ENCODE measurements at places on chromosomes 16 and 17.

DNA sequence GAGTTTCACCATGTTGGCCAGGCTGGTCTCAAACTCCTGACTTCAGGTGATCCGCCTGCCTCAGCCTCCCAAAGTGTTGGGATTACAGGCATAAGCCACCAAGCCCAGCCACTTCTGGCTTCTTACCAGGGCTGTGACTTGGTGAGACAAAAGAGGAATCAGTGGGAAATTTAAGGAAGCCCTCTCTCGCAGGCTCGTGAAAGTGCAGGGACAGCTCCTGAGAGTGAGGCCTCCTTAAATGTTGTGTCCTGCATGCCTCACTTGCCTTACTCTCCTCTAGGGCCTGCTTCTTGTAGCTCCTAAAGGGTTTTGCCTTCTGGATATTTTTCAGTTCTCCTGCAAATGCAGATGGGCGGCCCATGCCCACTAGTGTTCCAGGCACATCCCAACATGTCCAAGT is 5.2 kb downstream of the AHSP start:
- DNase-seq = no peak

GRCh38 chr17:81090361-81091136 is 55.6 kb downstream of the BAIAP2 start:
- no peak for DNase-seq

GRCh38 chr16:48446534-48446920 is 61.3 kb upstream of the SIAH1 start:
- no peak for DNase-seq

- DNase-seq = no peak
Observed at GRCh38 chr16:19348578-19349315, 63.2 kb downstream of the CLEC19A start.

DNA sequence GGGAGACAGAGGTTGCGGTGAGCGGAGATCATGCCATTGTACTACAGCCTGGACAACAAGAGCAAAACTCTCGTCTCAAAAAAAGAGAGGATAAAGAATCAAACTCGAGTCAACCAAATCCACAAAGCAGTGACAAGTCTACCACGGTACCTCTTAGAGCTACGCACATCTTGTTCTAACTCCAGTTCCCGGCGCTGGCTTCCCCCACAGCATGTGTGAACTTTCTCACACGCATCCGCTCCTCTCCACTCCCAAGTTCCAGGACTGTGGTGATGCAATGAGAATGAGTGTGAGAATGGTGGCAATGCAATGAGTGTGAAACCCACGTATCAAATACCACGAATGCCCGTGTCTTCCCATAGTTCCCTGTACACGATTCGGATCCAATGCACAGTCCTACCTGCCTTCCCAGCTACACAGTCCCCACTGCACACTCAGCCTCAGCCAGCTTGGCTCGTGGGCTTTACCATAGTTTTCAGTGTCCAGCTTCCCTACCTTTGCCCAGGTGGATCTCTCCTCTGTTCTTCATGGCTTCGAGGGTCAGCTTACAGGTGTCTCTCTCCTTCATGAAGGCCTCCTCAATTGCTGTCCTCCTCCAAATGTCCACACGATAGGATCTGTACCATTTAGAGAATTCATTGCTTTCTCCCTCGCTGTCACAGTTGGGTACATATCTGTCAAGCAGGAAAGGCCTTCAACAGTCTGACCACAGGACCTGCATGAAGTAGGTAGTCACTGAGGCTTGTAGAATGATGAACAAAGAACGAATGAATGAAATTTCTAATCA is 9.2 kb upstream of the P2RX5 start:
- no peak for DNase-seq

- no peak for DNase-seq
Observed at GRCh38 chr17:17818088-17818526, 18.7 kb downstream of the SREBF1 start.

- no peak for DNase-seq
Observed at GRCh38 chr17:30199600-30199999, 35.9 kb downstream of the SLC6A4 start.

DNA sequence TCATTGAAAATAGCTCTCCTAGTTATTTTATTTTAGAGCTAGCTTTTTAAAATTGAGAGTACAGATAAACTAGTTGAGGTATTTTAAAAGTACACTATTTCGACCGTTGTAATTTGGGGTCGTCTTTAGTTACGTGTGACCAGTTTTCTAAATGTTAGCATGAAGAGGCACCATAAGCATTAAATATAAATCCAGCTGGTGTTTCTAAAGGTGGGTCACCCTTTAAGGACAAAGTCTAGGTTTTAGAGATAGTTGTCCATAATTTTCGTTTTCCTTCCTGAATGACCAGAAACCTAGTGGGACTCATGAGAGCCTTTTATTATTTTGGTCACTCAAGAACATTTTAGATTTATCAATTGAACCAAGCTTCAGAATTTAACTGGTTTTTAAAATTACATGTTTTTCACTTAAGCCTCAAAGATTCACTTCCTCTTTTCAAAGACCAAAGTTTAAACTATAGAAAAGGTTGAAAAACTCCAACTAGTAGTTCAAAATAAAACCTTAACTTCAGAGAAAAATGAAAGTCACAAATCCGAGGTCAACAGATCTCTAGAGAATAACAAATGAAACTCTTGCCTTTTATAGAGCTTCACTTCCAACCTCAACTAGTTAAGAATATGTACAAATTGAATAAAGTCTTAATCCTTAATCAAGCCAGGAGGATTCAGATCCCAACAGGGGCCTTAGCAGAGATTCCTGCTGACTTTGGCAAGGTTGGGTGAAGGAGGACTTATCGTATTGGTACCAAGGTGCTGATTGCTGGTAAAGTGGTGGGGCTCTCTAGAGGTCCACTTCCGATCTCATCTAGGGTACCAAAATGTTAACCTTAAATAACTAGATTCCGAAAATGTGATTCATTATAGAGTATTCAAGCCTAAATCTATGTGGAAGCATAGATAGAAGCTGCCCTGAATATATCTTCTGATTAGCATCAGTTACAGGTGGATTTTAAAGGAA is 32.5 kb downstream of the PHKB start:
- no peak for DNase-seq

DNA sequence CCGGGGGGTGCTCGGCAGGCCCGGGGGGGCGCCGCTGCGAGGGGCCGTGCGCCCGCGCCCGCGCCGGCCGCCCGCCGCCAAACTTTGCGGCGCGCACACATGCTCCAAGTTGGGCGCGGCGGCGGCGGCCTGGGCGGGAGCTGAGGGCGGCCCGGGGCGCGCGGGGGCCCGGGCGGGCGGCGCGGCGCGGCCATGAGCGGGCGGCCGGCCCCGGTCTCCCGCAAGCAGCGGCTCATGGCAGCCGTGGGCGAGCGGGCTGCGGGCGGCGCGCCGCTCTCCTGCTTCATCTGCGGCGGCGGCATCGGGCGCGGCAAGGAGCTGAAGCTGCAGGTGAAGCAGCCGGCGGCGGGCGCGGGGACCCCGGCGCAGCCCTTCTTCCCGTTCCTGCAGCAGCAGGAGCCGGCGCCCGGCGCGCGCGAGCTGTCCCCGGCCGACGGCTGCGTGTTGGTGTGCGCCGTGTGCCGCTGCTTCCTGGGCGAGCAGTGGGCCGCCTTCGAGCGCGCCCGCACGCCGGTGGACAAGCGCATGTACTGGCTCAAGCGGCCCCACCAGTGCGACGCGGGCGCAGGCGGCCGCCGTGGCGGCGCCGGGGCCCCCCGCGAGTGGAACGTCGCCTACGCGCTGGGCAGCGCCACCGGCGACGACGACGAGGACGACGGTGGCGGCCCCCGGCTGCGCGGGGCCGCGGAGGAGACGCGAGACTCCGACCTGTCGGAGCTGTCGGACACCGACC is 57.2 kb upstream of the CIBAR2 start:
- DNase-seq = no peak

DNA sequence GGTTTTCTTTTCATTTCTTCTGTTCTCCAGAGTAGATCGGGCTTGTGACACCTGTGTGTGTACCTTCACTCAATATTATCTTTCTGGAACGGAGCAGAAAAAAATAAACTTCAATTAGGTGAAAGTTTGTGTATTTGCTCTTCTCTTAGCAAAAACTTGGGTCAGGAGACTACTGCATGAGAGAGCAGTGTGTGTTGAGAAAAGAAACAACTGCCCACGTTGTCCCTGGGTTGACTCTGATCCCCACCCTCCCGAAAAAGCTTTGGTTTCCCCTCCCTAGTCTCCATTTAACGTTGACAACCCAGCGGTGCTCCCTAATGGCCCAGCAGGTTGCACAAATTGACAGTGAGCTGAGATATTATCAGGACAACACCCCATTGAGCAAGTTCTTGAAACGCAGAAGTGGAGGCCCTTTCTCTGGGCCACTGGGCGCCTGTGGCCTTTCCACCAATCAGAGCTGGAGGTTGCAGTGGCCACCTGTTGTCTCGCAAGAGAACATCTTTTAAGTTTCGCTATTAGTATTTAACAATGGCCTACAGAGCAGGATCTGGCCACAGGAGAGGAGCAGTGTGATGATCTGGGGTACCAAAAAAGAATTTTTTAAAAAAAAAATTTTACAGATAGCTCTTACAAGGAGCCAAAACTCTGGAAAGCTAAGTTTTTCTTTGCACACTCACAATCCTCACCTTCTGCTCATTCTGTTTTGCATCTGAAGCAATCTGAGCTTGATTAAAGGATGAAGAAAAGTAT is 1.5 kb upstream of the TOX3 start:
- DNase-seq = no peak

DNA sequence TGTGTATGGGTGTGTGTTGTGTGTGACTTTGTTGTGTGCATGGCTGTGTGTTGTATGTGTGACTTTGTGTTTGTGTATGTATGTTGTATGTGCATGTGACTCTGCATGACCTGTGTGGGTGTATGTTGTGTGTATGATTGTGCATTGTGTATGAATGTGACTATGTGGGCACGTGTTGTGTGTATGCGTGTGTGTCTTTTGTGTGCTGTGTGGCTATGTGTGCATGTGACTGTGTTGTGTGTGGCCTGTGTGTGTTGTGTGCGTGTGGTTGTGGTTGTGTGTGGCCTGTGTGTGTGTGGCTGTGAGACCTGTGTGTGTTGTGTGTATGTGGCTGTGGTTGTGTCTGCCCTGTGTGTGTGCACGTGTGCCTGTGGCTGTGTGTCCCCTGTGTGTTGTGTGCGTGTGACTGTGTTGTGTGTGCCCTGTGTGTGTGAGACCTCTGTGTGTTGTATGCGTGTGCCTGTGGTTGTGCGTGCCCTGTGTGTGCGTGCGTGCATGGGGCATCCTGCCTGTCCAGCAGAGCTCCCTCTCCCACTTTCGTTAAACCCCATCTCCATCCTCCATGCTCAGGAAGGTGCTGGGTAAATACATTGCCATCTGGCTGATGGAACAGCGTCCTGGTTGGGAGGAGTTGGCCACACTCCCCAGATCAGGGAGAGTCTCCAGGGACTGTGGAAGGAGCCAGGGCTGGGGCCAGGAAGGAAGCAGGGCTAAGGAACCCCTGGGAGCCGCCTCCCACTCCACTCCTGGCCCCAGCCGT is 90.1 kb upstream of the GSE1 start:
- no peak for DNase-seq

DNA sequence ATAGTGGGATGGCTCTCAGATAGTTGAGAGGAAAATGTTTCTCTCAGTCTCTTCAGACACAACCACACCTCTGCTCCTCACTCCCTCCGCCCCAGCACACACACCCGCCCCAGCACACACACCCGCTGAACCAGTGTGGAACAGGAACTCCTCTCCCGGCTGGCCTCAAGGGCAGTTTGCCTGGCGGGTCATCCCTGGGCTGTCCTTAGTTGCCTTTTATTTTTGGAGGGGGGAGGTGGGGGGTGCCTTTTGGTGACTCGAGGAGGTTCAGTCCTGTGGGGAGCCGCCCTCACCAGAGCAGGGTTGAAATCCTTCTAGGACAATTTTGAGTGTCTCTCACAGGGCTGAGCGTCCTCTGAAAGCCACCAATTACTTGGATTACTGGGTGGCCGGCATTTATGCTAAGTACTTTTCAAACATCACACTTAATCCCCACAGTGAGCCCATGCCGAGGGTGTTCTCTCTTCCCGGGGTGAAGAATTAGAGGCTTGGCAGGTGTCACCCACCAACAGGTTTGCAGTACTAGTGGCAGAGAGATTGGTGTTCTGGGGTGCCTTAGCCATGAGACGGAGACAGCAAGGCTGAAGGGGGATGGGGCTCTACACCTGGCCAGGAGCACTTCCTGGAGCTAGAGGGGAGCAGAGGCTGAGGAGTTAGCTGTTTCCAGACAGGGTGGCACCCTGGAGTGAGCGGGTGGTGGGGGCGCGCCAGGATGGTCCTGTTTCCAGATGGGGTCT is 2.8 kb downstream of the RASD1 start:
- no peak for DNase-seq

GRCh38 chr16:3824121-3824795 is 56.3 kb downstream of the CREBBP start:
- DNase-seq = no peak

GRCh38 chr16:56700631-56701030 is 18.4 kb downstream of the MT1X start:
- no peak for DNase-seq

DNA sequence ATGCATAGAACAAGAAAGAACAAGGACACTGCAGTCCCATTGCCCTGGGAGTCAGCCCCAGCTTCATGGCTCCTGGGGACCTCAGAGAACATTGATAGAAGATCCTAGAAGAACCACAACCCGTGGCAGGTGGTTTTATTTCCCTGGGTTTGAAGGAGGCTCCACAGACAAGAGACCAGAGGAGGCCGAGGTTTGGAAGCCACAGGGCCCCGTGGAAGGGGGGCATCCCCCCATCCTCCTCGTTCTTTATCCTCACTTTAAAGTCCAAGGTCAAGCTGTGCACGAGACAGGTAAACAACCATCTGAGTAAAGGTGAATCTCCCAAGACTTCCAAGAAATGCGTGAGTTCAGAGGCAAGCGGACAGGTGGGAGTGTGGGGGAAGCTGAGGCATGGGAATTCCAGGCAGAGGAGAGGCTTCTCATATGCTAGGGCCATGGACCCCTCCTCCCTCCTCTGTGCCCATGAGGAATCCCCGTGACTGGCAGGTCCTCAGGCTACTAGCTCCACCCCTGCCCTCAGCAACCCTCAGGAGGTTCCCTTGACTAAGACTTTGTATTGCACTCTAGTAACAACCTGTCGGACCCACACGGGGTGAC is 849 bp upstream of the SULT1A1 start:
- no peak for DNase-seq

GRCh38 chr17:49997773-49998703 is 3.0 kb upstream of the DLX3 start:
- peak; percentile 55 for DNase-seq

- DNase-seq = no peak
Observed at GRCh38 chr17:59436900-59437299, 105.4 kb downstream of the YPEL2 start.

- no peak for DNase-seq
Observed at GRCh38 chr16:51967646-51968045, 579.3 kb downstream of the TOX3 start.

DNA sequence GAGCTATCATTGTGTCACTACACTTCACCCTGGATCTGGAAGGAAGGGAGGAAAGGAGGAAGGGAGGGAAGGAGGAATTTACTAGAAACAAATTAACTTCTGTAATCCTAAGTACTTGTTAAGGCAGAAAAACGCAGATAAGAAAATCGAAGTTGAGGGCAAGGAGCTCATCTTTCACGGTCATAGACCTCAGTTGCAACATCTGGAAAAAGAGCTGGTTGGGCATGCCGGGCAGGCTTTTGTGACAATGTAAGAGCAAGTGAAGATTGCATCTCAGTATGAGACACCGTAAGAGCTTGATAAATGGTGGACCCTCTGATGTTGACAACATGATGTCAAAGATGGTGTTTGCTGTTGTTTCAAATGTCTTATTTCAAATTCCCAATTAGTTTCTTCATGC is 721.5 kb downstream of the MAF start:
- DNase-seq = no peak

- DNase-seq = no peak
Observed at GRCh38 chr17:29073520-29073919, 30.6 kb downstream of the PIPOX start.
